Activated CD8-positive, alpha-beta memory T cell treated with anti-CD3 and anti-CD28 coated beads, Interleukin-2, amount 50 U/mL, for 48 hours (primary cell): ENCODE measurements at places on chromosomes 7 and 10.
A peak's percentile ranks its signal among the peaks of the same experiment; 100 is the strongest.

GRCh38 chr10:34760606-34761005, 54.5 kb downstream of the PARD3 start:
- DNase-seq: no peak

GRCh38 chr10:54133203-54133602, 667.8 kb downstream of the PCDH15 start:
- DNase-seq: no peak

GRCh38 chr10:17038627-17039026, 91.0 kb downstream of the CUBN start:
- no peak for DNase-seq

GRCh38 chr10:99784727-99785441, 2.4 kb downstream of the ABCC2 start:
- no peak for DNase-seq

- DNase-seq: peak; percentile 69
Observed at GRCh38 chr7:30285067-30285535, 704 bp downstream of the ZNRF2 start.

- DNase-seq: no peak
Observed at GRCh38 chr10:31584876-31585275, 265.9 kb downstream of the ZEB1 start.

- DNase-seq: no peak
Observed at GRCh38 chr10:88515235-88515634, 67.9 kb downstream of the RNLS start.

DNA sequence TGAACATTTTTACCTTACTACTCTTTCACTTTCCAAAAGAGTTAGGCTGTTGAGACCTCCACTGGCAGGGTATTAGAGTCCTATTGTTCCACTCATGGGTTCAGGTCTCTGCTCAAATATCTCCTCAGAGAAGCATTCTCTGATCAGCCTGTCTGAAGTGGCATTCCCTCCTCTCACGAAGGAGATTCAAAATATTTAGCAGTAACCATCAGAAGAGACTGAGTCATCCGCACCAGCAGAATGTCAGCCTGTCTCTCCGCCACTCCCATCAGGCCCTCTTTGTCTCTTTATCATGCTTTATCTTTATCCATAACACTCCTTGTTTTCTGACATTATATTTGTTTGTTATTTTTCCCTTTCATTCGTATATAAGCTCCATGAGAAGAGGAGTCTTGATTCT, 79.1 kb downstream of the AASS start:
- DNase-seq: no peak

GRCh38 chr10:76432016-76433012, 1000.9 kb downstream of the LRMDA start:
- DNase-seq: no peak

DNA sequence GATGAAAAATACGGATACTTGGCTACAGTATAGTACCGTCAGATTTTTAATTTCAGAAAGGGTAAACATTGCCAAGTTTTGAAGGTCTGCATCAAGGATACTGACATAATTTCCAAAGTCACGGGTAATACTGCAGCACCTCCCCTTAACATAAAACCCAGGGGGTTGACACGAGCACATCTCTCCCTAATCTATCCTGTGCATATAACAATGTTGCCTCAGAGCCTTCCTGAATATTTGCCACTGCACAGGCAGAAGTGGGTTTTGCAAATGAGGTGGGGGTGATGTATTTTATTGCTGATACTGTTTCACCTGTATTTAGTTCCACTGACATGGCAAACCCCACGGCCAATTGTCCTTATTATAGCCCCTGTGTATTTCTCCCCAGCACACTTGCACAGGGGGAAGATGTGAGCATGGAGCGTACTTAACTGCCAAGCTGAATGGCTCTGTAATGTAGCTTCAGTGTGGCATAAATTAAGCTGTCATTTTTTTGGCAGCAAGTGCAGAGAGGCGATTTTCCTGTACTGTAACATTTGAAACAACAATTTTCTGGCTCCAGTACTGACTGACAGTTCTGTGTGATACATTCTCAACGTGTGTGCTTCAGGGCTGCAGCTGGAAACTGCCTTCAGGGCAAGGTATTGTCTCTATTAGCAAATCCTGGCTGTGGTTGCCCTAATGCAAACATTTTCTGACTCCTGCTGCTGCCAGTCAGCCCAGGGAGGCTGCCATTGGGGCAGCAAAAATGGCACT, 299.6 kb upstream of the SP4 start:
- no peak for DNase-seq

DNA sequence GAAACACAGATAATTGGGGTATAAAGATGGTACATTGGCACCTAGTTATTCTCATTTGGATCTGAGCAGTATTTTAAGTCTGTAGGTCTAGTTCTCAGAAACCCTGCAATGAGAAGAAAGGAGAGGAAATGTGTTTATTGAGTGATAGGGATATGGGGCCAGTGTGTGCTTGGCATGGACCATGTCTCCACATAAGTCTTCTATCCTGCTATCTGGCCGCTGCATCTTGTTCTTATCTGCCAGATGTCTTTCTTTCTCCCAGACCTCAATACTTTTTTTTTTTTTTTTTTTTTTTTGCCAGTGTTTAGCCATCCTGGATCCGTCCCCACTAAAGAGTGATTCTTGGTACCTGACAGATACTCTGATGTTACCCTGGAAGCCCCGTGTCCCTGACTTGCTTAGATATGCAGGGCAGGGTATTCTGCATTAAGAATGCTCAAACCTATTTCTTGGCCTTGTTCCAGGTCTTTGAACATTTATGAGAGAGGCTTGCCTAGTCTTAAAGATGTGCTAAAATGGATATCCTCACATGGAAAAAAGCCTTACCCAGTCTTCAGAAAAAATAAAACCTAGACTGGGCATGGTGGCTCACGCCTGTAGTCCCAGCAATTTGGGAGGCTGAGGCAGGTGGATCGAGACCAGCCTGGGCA, 10.0 kb downstream of the MTURN start:
- DNase-seq: no peak

- peak; percentile 78 for DNase-seq
Observed at GRCh38 chr10:110209926-110210673, 2.7 kb downstream of the MXI1 start.

DNA sequence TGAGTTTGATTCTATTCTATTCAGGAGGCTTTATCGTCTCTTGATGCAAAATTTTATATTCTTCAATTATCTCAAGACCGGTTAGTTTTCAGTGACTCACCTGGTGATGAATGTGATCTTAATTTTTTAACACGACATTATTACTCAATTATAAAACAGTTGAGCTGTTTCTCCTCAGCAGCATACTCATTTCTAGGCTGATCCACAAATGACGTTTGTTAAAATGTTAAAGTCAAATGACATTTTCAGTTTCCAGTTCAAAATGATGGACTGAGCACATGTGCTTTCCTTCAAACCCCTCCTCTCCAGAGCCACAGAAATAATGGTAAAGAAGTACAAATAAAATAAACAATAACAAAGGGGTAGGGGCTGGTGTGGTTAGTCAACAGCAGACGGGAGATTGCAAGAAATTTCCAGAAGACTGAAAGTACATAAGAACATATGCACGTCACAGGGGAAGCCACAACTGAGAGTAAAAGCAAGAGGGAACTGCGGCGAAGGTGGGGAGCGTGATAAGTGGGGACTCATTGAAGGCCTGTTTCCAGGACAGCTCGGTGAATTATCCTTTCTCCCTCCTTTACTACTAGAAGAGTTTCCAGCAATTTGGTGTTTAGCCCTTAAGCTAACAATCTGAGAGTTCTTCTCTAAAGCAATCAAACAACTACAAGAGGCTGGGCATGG, 10.9 kb downstream of the MACROH2A2 start:
- no peak for DNase-seq

- DNase-seq: no peak
Observed at GRCh38 chr10:58752665-58753064, 240.0 kb downstream of the BICC1 start.
